ENCODE measurements at places on chromosomes 12 and 14.

DNA sequence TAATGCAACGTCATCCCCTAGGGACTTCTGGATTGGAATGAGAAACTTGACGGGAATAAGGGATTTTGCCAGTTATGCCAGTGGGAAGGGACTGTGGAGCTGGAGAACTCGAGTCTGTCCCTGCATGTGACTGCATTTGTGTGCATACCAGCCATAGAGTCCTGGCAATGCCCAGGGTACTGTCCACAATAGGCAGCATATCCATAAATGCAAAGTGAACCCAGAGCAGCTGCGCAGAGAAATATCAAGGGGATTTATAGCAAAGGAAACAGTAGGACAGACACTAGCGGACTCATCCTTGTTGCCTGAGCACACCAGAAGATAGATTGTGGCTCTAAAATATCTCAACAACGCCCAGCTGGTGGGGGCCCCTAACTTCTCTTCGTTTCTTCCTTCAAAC is 247.1 kb upstream of the SRRM4 start:
- no peak for DNase-seq

GRCh38 chr14:62381311-62382070 is 619.3 kb downstream of the SNAPC1 start:
- no peak for DNase-seq

DNA sequence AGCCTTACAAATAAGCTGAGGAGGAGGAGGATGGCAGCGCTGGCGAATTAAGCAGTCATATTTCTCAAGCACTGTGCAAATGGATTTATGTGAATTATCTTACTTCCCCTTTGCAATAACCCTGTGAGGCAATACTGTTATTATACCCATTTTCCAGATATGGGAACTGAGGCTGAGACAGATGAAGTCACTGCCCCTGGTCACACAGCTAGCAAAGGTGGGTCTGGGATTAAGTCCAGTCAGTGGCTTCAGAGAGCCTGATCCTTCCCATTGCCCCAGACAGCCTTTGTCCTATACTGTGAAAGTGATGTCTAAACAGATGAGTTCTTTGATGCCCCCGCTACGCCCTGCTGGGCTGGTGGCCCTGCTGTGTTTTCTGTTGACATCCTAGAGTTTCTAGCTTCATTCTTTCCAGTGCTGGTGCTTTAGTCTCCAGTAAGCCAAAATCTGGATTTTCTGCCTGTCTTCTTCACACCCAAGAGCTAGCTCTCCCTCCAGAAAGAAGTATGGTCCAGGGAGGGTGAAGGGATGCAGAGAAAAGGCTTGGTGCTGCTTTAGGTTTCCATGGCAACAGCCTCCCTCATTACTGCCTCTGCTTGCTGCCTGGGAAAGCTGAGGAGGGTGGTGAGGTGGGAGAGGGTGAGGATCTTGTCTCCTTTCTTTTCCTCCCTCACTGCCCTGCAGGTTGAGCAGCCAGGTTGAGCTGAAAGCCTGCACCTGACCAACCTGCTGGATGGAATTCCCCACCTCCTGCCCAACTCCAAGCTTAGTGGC is 30.7 kb downstream of the TMEM63C start:
- DNase-seq = no peak

- DNase-seq = no peak
These were observed 2.6 kb upstream of the IFNG-AS1 start for GRCh38 chr12:67986632-67987031.

DNA sequence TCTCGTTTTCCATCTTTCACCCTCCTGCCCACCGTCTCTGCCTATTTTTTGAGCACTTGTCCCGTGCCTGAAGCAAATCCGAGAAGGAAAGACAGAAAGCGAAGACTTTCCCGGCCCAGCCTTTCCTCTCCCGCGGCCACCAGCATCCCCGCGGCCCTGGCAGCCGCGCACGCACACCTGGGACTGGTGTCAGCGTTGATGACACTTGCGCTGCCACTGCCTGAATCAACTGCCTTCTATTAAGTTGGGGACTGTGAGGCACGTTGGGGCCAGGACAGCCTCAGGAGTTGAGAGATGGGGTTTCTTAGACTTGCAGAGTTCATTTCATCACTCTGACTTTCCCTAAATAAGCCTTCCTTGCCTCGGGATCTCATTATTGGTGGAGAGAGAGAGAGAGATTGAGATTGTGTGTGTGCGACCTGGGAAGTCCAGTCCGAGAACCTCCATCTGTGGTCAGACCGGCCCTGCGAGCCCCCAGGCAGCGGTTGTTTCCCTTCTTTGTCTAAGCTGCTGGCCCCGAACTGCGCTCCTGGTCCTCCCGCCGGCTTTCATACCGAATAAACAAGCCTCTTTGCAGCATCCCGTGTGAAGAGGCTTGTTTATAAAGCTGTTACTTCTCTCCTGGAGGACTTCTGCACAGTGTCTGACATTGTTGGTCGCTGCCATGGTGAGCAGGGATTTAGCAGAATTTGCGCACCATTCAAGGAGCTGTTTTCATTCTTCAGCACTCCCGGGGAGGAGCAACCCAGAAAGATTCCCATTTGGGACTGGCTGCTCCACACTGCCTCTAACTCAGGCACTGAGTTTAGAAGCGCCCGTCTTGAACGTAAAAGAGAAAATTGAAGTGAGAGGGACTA is 1.5 kb downstream of the PDZRN4 start:
- DNase-seq = no peak

DNA sequence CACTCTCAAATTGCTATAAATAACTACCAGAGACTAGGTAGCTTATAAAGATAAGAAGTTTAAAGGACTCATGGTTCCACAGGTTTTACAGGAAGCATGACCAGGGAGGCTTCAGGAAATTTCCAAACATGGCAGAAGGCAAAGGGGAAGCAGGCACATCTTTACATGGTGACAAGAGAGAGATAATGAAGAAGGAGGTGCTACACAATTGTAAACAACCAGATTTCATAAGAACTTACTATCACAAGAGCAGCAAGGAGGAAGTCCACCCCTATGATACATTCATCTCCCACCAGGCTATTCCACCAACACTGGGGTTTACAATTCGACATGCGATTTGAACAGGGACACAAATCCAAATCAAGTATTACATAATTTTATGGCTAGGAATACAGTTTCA is 257.7 kb downstream of the BTG1 start:
- DNase-seq = no peak

- DNase-seq = no peak
These were observed 44.1 kb upstream of the CISTR start for GRCh38 chr12:53795927-53796326.

- DNase-seq = no peak
These were observed 960.9 kb upstream of the FBXO33 start for GRCh38 chr14:40393143-40393542.

DNA sequence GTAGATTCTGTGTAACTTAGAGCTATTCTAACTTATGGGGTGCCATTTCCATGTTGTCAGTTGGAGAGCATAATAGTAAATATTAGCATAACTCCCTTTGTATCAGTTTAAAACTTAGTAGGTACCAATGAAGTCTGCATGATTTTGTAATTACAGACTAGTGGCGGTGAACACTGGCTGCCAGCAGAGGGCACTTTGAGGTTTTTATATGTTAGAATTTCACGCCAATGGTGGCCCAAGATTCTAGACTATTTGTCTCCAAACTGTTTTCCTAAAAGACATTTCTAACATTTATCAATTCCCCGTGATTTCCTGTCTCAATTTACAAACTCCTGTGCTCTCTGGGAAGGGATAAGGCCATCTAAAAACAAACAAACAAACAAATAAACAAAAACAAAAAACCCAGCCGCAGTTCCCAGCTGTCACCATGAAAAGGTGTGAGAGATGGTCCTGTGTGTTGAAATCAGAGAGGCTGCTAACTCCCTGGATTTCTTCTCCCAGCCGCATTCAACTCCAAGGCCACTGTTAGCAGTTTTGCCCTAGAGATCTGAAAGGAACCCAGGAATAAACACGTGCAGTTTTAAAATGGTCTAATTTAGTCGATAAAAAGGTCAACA is 57.6 kb downstream of the BRMS1L start:
- no peak for DNase-seq

GRCh38 chr14:63777024-63777423 is 49.2 kb upstream of the SGPP1 start:
- DNase-seq = no peak

DNA sequence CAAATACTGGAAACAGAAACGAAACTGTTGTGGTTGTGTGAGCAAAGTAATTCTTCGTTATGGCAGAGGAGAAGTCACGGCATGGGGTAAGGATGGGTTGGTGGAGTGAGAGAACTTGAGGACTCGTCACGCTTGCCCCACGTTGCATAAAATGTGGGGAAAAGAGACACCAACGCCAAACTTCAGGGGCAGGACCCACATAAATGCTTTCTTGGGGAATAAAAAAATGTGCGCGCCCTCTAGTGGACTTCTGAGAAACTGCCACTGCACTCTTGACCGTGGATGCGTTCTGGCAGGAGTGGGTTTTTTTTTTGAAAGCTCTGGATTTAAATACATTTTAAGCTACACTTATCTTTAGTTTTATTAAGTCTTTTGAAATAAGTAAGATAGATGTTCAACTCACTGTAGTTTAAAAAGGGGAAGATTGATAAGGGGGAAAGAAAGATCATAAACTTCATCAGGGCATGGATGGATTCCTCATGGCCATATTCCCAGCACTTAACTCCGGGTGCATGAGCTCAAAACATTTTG is 4.1 kb upstream of the IGF1 start:
- peak; percentile 26 for DNase-seq

- DNase-seq = no peak
These were observed 52.0 kb downstream of the WDHD1 start for GRCh38 chr14:54974788-54975414.

DNA sequence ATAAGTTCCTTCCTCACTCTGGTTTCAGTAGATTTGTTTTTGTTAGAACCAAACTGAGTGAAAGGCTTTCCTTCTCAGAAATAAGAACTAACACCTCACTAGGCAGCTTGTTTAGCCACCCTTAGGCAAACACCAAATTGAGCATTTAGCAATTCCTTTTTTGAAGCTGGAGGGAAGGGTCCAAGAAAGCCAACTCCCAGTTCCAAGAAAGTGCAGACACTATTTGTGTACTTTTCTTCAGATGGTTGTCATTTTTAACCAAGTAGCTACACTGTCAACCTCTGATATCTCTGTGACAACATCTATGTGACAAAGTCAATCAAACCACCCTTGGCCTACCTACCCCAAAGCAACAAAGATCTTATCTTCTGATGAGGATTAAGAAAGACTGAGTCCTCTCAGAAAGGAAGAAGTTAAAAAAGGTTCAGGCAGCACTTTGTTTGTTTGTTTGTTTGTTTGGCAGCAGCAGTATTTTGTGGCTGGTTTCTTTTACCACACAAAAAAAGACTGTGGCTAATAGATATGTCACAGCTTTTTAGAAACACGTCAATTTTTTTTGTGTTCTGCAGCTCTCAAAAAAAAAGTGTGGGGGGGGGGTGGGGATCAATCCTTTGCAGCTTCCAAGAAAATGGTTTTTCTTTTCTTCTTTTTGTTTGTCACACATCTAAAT is 203.8 kb downstream of the CRADD start:
- no peak for DNase-seq

DNA sequence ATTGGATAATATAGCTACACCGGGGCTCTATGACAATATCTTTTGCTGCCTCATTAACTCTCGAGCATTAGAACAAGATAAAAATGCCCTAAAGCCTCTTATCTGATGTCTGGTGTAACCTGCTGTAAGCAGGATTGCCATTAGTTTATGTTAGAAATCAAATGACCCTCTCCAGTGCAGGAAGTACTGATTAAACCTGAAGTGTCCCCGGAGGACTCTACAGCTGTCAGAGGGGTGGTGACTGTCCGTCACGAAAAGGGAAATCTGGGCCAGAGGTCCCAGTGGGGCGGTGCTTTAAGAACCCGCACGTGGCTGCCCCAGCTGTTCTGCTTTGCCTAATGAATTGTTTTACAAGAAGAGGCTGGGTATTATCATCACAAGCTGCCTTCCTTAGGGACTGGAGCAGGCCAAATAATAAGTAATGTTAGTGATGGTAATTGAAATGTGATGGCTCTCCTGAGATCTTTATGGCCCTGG is 55.7 kb downstream of the LIN52 start:
- DNase-seq = no peak

DNA sequence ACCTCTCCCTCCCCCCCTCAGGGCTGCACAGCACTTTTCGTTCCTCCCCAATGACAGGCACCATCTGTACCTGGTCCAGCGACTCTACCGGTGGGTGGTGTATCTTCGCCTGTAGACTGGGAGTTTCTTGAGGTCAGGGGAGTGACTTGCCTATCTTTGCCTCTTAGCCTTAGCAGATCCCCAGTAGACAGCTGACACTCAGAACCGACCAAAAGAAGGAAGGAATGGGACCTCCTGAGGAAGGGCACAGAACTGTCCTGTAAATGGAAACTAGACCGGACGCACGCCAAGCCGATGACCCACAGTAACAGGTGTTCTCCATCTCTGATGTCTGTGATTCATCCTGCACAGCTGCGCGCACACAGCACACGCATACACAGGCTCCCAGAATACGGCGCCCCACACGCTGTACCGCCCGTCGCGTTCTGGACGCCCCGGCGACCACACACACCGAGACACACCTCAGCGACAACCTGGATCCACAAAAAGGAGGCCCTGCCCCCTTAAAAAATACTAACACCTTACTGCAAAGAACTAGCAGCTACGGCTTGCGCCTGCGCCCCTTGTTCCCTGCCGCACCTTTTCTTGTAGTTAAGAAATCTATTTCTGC is 673 bp upstream of the TTC9 start:
- DNase-seq = peak; percentile 28

DNA sequence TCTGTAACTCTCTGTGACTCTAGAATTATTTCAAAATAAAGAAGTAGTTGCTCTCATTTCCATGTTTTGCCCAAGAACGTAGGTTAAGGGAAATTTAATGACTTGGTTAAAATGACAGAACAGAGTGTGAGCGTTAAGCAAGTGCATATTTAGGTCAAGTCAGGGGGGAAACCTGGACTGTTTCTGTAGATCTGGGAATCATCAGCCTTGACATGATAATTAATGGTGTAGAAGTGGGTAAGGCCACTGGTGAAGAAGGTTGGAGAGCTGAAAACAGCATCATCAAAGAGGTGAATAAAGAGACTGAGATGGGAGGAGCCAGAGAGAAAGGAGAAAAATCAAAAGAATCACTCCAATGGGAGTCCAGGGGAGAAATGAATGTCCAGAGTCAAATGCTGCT is 49.4 kb upstream of the STK38L start:
- DNase-seq = no peak

DNA sequence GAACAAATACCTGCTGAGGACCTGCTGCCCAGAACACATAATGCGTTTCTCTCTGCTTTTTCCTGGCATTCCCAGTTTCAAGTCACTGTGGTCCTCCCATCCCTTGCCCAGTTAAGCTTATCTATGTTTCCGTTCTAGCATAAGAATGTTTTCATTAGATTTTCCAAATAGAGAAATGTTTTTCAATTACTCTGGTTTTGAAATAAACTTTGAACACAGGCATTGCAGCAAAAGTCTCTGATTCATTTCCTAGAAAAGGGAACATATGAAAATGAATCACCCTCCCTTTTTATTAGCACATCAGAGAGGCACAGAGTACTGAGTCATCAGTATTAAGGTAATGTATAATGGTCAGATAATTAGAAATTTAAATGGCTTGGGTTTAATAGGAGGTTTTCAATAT is 201.1 kb upstream of the TMEM260 start:
- DNase-seq = no peak

All from activated CD4-positive, alpha-beta T cell treated with anti-CD3 and anti-CD28 coated beads, Interleukin-2, amount 50 U/mL, for 4 hours (primary cell).